CD4-positive, alpha-beta T cell (primary cell): ENCODE measurements at places on chromosomes 6 and 20. TPM values are rescaled to one million over a fixed set of nuclear protein-coding genes. Genes with fewer than 3 reads are reported as not detected.

Gene DLK2
- 0.19 TPM for total RNA-seq

DNA sequence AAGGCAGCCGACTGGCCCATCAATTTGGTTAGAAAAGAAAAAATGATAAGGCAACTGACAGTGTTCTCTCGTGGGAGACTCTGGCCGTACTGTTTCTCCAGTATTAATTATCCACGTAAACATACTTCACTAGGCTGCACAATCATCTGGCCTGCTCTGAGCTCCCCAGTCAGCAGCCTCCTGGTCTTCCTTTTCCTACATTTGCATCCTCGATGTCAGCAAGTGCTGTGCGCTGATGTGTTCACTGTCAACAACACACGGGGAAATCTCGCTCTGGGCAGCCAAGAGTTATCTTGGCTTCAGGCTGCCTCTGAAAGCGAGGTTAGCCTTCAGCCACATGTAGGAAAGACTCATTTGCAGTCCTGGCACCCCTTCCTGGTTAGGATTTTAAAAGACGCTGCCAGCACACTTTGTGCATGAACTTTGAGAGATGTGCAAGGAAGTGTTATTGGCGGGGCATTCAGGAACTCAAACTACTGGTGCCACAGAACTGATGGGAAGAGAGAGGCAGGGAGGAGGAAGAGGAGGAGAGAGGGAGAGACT lies 460.5 kb upstream of the ARID1B start:
- no peak overlapping the region for H3K27ac ChIP-seq
- DNase-seq, result no peak
- no peaks in the 10 kb centered on the region for H3K4me1 ChIP-seq

DNA sequence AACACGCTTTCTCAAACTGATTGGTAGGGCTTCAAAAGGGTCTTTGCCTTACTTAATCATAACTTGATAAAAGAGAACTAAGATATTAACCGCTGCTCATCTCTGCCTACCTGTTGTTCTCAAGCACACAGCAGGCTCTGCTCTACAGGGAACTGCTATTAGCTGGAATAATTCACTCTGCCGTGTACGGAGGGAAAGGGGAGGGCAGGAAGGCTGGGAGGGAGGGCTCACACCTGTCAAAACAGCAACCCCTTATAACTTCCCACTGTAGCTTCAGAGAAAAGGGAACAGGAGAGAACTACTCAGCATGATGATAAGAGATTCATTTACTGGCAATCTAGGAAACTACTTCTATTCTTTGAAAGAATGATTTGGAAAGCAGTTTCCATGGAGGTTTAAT lies 75.1 kb downstream of the ZMYND8 start:
- H3K4me1 ChIP-seq, result no peaks in the 10 kb centered on the region
- no peak overlapping the region for H3K27ac ChIP-seq
- no peak overlapping the region for H3K4me3 ChIP-seq
- peaks cover 80% of the 10 kb centered on the region for H3K36me3 ChIP-seq
- DNase-seq, result no peak

GRCh38 chr20:49868964-49869363 lies 46.4 kb downstream of the SPATA2 start:
- DNase-seq, result no peak
- no peak overlapping the region for H3K4me3 ChIP-seq
- H3K36me3 ChIP-seq, result peaks cover 63% of the 10 kb centered on the region
- H3K4me1 ChIP-seq, result no peaks in the 10 kb centered on the region
- no peak overlapping the region for H3K27ac ChIP-seq

- DNase-seq, result no peak
- H3K27ac ChIP-seq, result no peak overlapping the region
- no peaks in the 10 kb centered on the region for H3K27me3 ChIP-seq
- H3K36me3 ChIP-seq, result no peaks in the 10 kb centered on the region
Observed at GRCh38 chr20:2156666-2157624, 55.3 kb downstream of the STK35 start.
